ENCODE measurements at places on chromosomes 3 and 15.

DNA sequence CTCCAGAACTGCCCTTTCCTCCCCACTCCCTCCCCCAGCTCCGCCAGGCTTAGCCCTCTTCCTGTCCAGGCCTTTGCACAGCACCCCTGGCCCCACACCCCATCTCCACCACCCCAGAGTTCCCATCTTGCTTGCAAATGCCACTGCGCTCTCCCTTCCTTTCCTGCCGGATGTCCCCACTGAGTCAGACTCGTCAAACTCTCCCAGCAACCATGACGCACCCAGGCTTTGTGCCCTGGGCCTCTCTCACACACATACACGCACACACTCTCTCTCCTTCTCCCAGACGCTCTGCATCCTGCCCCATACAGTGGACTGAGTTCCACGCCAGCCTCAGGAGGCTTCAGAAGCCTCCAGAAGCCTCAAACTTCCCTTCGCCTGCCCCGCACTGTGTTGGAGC lies 2.8 kb upstream of the CCDC9B start:
- DNase-seq, result no peak

DNA sequence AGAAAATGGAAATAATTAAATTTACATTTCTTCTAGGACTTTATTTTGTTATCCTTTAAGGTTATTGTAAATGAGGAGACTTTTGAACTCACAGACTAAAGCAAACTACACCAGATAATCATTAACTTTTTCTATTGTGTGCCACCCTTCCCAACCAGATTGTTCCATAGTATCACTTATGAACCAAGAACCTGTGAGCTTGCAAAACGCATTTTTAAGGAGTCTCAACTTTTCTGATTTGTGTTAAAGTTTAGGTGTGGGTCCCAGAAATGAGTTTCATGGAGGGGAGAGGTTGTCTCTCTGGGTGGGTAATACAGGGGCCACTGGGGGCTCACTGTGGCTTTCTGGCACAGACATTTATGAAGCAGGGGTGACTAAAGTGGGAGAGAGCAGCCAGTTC lies 75.7 kb downstream of the IGF1R start:
- no peak for DNase-seq

DNA sequence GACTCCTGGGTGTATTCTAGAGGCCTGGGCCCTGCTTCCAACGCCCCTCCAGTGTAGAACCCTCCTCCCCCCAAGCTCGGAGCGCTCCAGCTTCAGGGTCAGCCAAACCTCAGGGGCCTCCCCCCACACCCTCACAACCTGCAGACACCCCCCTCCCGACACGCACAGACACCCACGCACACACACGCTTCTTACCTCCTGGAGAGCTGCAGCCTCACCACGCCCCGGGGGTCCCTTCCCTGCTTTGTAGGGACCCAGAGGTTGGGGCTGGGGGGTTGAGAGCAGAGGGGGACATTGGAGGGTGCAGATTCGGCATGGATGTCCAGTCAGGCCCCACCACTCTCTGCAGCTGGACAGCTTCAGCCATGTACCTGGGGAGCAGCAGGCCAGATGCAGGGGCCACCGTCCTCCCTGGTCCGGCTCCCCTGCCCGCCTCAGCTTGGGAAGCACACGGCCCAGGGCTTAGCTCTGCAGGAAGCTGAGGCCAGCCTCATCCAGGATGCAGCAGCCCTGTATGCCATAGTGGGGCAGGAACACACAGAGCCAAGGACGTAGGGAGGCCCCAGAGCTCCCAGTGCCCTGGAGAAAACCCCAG lies 13.0 kb downstream of the ZDHHC19 start:
- no peak for DNase-seq

- no peak for DNase-seq
Measured at GRCh38 chr3:155497930-155498647, 204.6 kb upstream of the STRIT1 start.

GRCh38 chr3:146133441-146133840 lies 27.5 kb downstream of the PLOD2 start:
- no peak for DNase-seq

- no peak for DNase-seq
Measured at GRCh38 chr15:80780416-80781221, 1.4 kb downstream of the CEMIP start.

GRCh38 chr3:152835601-152836102 lies 721 bp downstream of the P2RY1 start:
- DNase-seq, result no peak

DNA sequence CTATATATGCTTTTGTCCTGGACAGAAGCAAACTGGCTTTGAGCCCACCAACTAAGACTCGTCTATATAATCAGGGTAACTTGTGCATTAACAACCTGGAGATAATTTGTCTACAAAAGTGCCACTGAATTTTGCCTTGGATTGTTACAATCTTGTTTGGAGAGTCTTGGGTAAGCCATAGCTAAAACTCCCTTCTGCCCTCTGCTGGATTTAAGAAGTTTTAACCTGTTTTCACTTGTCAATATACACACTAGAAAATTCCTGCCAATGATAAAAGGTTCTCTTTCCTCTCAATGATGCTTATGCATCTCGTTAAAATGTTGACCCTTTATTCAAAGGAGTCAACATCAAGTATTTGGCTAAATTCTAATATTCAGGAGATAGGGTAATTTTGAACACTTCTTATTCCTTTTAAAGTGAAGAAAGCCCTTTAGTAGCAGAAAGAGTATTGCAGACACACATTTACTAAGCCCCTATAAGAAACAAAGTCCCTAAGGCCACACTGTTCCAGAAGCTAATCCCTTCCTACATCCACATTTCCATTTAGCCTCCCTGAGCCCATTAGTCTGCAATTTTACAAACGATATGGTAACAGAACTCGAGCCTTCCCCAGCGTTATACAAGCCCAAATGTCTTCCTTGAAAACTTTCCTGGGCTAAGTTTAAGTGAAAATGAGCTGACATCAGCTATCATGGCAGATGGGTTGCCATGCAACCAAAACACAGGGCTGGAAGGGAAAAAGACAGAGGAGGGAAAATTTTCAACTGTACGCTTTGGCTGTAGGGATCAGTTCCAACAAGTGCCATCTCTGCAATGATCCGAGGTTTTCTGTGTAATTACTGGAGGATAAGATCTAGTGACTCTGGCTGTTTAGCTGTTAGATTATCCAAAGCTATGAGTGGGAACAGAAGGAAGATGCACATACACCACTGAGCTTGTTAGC lies 75.9 kb upstream of the FGF12 start:
- no peak for DNase-seq

- no peak for DNase-seq
Measured at GRCh38 chr3:51675201-51675611, 4.2 kb downstream of the TEX264 start.

GRCh38 chr3:119635719-119636118 lies 24.7 kb downstream of the POPDC2 start:
- no peak for DNase-seq

DNA sequence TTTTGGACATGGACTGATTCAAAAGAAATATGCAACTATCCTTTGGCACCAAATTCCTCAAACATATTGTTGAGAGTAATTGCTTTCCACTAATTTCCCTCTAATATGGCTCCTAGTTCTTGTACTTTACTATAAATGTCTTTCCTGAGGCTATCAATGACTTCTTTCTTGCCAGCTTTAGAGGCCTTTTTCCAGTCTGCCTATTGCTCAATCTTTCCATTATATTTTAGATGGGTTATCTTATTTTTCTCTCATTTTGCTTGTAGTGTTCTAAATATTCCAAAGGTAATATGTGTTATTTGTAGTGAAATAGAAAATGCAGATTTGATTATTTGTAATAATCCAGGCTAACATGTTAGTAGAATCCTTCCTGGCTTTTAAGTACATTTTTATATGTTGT lies 11.5 kb upstream of the TEX9 start:
- DNase-seq, result no peak
